ENCODE measurements at places on chromosomes 4 and X.

- H3K27ac ChIP-seq, result no peak overlapping the region
- H3K4me1 ChIP-seq, result no peaks in the 10 kb centered on the region
- H3K27me3 ChIP-seq, result peaks cover 24% of the 10 kb centered on the region
- no peak for DNase-seq
- no peak overlapping the region for H3K4me3 ChIP-seq
These were observed 16.6 kb downstream of the ENPEP start for GRCh38 chr4:110492522-110492921.

GRCh38 chr4:186058253-186058979, 10.5 kb upstream of the TLR3 start:
- H3K36me3 ChIP-seq, result peaks cover 2% of the 10 kb centered on the region
- peaks cover 9% of the 10 kb centered on the region for H3K27me3 ChIP-seq
- no peak overlapping the region for H3K4me3 ChIP-seq

DNA sequence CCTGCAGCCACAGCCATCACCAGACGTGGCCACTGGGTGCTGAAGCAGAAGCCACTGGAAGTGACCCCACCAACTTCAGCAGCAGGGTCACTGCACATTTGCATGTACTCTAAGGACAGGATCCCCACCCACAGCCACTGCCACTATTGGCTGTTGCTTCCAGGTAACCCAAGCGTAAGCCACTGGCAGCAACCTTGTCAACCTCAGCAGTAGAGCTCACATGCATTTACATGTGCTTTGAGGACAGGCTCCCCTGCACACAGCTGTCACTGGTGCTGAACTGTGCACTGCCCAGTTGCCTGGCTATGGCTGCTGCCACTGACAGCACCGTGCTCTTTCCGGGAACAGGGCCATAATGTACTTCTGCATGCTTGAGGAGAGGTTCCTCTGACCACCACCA, 332.4 kb upstream of the DMD start:
- H3K27me3 ChIP-seq, result no peaks in the 10 kb centered on the region
- H3K4me3 ChIP-seq, result no peak overlapping the region
- DNase-seq, result no peak

- H3K4me3 ChIP-seq, result no peak overlapping the region
- no peaks in the 10 kb centered on the region for H3K4me1 ChIP-seq
- H3K27me3 ChIP-seq, result no peaks in the 10 kb centered on the region
- no peak overlapping the region for H3K27ac ChIP-seq
- DNase-seq, result no peak
- no peaks in the 10 kb centered on the region for H3K36me3 ChIP-seq
These were observed 62.3 kb upstream of the HHIP start for GRCh38 chr4:144583658-144584057.

DNA sequence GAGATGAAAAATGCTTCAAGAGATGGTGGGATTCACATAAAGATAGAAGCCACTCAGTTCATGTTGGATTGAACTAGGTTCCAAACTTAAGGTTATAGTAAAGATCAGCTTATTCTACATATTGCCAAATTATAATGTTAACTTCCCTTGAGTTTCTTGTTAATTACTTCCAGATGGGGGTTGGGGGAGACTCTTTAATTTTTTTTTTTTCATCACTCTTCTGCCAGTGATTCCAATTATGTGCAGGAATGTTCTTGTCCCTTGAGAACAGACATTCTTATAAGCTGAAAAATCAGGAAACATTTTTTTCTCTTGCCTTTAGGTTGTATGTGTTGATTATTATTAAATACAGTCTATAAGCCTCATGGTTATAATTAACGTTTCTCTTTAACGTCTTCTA, 30.0 kb downstream of the MND1 start:
- H3K27ac ChIP-seq, result no peak overlapping the region
- DNase-seq, result no peak
- no peaks in the 10 kb centered on the region for H3K27me3 ChIP-seq
- no peaks in the 10 kb centered on the region for H3K4me1 ChIP-seq
- no peak overlapping the region for H3K4me3 ChIP-seq
- H3K36me3 ChIP-seq, result no peaks in the 10 kb centered on the region

- peaks cover 2% of the 10 kb centered on the region for H3K4me1 ChIP-seq
- H3K27me3 ChIP-seq, result peaks cover 50% of the 10 kb centered on the region
- H3K36me3 ChIP-seq, result peaks cover 3% of the 10 kb centered on the region
- H3K4me3 ChIP-seq, result no peak overlapping the region
- no peak for DNase-seq
- H3K27ac ChIP-seq, result no peak overlapping the region
These were observed 124.6 kb downstream of the NSUN7 start for GRCh38 chr4:40874331-40874730.

DNA sequence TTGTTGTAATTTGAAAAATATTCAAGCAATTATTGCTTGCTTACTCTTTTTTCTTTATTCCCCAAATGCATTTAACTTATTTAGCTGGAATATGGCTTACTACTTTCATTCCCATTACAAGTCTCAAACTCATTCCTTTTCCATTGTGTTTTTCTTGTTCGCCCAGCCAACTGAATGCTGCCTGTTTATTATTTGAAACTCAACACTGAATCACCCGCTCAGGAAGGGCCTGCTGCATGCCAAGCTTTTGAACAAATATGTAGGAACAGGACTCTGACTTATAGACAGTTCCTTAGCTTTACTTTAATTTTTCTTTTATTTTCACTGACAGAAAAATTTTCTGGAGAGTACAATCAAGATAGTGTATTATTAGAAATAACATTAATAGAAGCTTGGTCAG, 12.9 kb downstream of the PCDH18 start:
- DNase-seq, result no peak
- no peak overlapping the region for H3K27ac ChIP-seq
- H3K27me3 ChIP-seq, result no peaks in the 10 kb centered on the region
- no peak overlapping the region for H3K4me3 ChIP-seq

Measured in T-helper 17 cell (primary cell).